ENCODE measurements at places on chromosomes 16 and 17.

GRCh38 chr16:89922477-89922883, 662 bp upstream of the TUBB3 start:
- DNase-seq = peak; percentile 91

DNA sequence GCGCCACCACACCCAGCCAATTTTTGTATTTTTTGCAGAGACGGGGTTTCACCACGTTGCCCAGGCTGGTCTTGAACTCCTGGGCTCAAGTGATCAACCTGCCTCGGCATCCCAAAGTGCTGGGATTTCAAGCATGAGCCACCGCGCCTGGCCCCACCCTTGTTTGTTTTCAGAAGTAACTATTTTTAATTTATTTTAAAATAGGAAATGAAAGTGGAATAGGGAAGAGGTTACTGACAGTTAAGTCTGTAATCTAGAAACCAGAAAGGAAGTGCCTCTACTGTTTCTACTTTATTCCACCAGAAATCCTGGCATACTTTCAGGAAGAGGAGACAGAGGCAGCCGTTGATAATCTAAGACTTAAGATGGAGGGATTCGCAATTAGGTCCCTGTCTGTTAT, 225.6 kb downstream of the TANC2 start:
- no peak for DNase-seq

GRCh38 chr17:80791758-80792284, 199.8 kb upstream of the CHMP6 start:
- peak; percentile 91 for DNase-seq

- no peak for DNase-seq
Observed at GRCh38 chr17:15446036-15446435, 21.4 kb downstream of the CDRT4 start.

GRCh38 chr16:2233872-2234812, 2.1 kb upstream of the DNASE1L2 start:
- DNase-seq = no peak

GRCh38 chr16:75908331-75909117, 182.2 kb upstream of the CPHXL start:
- DNase-seq = no peak

DNA sequence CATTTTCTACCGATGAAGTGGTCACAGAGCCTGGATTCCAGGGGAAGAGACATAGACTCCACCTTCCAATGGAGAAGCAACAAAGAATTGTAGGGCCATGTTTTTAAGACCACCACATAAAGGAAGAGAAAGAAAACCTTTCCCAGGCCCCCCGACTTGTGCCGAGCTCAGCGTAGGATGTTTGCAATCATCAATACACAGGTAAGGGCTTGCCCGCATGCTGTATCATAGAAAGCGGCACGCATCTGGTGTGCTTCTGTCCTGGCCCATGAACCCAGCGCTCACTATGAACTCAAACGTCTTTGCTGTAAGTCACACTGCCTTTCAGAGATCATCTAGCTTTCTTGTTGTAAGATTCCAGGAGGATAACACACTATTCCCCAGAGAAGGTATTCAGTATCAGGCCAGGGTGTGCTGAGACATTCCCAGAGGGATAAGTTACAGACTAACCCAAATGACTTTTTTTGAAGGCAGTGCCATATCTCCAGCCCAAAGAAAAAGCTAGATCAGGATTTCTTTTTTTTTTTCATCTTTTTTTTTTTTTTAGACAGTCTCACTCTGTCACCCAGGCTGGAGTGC, 79.5 kb upstream of the RPL38 start:
- no peak for DNase-seq

GRCh38 chr17:30808785-30809286, 15.7 kb downstream of the CRLF3 start:
- DNase-seq = no peak

DNA sequence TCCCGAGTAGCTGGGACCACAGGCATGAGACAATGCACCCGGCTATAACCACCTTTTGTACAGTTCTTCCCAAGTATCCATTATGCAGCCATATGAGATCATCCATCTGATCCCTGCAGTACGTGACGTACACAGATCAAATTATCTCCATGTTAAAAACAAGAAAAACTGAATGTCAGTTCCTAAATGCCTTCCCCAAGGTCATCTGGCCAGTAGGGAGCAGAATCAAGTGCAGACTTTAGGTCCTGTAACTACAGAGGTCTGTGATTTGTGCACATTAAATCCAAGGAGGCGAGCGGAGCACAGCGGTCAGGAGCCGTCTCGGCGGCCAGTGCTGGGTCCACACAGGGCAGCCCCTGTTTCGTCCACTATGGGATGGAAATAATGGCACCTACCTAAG, 23.7 kb downstream of the ZCCHC14 start:
- DNase-seq = no peak

DNA sequence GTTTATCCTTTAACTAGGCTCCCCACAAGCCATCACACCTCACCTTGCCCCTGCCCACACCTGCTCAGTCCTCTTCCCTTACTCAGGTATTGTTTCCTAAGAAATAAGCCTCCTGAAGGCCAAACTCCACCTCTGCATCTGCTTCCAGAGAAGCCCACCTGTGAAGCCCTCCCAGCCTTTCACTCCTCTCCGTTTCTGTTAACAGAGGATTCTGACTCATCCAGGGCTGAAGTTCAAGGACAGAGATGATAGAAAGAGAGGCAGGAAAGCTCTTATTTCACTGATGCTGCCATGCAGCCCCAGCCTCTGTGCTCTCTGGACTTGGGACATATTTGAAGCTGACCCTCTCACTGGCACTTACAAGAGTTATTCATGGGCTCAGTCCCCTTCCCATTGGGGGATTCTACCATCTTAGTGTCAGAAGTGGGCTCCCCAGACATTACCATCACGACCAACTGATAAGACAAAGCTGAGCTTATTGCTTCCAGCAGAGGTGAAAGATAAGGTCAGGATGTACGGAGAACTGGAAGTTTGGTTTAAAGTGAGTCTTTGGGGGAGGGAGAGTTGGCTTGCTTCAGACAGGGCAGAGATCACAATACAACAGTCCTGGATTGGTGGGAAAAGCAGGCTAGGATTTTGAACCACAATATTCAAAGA, 35.3 kb upstream of the XYLT2 start:
- no peak for DNase-seq

DNA sequence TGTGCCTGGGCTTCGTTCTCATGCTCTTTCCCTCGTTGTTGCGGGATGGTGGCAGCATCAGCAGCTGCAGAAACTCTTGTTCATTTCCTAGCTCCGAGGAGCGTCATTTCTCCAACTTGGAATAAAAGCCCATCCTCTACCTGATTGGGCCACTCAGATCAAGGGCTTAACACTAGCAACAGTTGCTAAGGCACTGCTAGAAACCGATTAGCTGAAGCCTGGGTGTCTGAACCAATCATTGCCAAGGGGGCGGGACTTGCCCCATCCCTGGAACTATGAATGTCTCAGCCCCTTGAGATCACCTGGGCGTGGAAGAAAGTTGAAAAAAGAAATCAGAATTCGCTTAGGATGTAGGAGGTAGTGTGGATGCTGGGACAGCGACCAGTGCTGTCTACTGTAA, 145.3 kb downstream of the FOXL1 start:
- no peak for DNase-seq

DNA sequence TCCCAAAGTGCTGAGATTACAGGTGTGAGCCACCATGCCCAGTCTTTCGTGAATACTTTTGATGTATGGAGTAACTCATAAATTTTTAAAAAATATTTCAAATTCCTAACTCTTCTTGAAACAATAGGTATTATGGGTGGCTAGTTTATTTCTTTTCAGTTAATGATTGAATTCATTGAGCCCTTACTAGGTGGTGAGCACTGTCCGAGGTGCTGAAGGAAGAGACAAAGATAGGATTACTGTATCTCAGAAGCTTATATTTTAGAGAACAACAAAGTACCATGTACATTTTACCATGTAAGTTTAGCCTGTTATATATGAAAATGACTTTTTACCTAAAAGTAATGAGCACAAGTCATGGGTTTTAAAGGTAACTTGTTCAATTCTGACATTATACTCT, 418.3 kb downstream of the NPIPA7 start:
- DNase-seq = no peak

GRCh38 chr17:21165922-21166594, 39.3 kb downstream of the DHRS7B start:
- no peak for DNase-seq

DNA sequence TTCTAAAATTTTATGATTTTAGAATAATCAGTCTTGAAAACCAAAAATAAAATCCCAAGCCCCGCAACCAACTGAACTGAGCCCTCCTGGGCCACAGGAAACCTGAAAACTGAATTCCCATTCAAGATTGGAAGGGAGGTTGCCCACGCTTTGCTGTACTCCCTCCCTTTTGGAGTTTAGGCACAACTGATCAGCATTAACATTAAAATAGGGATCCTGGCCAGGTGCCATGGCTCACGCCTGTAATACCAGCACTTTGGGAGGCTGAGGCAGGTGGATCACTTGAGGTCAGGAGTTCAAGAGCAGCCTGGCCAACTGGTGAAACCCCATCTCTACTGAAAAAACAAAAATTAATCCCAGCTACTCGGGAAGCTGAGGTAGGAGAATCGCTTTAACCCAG, 52.7 kb upstream of the NETO2 start:
- no peak for DNase-seq

GRCh38 chr17:80096561-80097021, 4.8 kb upstream of the GAA start:
- DNase-seq = no peak

GRCh38 chr16:10265770-10266615, 83.8 kb upstream of the GRIN2A start:
- DNase-seq = no peak

- DNase-seq = no peak
Observed at GRCh38 chr17:67610061-67610460, 107.7 kb upstream of the NOL11 start.

DNA sequence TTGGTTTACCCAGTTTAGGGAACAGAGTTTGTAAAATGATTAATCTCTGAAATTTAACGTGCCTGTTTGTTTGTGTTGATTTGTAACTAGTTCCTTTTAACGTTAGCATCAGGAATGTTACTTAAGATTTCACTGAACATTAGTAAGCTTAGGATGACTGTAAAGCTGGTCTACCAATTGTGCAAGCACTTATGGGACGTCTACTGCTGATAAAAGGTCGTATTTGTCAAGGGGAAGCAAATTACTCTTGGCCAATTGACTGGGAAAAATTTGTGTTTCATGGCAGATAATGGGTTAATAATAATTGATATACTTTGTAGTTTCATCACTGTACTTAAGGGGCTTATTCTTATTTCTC, 11.8 kb downstream of the METTL9 start:
- no peak for DNase-seq

DNA sequence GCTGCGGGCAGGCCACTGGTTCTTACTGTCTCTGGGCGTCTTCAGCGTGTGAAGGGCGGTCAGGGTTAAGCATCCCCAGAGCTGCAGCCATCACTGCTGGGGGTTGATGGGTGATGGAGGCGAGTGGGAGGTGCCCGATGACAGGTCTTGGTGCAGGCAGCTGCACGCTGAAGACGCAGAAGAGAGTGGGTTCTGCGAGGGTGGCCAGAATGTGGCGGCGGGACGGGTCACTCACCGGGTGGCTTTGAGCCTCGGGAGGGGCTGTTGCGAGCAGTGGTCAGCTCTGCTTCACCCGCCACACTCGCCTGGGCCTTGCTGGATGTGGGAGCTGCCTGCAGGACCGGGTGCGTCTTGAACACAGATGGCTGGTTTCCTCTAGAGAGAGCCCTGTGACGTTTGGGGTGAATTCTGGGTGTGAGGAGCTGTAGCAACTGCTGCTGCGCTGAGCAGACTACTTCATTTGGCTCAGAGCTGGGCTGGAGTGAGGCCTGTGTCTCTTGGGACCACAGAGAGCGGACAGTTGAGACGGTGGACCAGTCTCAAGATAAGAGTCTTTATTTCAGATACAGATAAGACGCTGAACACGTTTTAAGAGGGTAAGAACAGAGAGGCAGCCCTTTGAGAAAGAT, 44.6 kb upstream of the ZNF750 start:
- no peak for DNase-seq

DNA sequence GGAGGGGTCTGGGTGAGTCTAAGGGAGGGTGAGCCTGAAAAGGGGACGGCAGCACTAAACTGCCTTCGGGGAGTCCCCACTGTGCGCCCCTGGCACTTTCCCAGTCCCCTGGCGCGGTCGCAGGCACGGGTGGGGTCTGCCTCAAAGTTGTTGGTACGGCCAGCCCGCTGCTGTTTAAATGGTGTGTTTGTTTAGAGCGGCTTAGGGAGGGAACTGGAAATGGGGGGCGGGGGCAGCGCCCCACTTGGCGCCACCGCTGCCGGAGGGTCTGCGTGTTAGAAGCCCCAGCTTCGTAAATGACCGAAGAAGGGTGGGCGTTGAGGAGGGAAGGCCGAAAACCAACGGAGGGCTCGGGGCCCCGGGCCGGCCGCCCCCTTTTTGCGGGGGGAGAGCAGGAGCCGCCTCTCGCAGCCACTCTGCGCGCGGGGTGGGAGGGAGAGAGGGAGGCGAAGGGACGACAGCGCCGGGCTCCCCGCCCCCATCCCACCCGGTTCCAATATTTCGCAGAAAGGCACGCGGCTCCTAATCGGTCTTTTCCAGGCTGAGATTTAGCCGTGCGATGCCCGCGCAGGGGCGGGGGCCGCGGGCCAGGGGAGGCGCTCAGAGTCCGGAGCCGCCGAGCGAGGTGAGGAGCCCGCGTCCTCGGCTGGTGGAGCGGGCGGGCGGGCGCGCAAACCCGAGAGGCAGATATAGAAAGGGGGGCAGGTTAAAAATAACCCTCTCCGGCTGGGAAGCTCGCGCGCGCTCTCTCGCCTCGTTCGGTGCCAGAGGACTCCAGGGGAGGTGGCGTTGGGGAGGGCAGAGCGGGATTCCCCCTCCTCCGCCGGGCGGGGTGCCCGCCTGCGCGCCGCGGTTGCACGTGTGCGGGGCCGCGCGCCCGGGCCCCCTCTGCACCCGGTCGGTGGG, 54.9 kb downstream of the SREBF1 start:
- no peak for DNase-seq

GRCh38 chr17:44105941-44106340, 17.5 kb downstream of the HDAC5 start:
- DNase-seq = no peak

DNA sequence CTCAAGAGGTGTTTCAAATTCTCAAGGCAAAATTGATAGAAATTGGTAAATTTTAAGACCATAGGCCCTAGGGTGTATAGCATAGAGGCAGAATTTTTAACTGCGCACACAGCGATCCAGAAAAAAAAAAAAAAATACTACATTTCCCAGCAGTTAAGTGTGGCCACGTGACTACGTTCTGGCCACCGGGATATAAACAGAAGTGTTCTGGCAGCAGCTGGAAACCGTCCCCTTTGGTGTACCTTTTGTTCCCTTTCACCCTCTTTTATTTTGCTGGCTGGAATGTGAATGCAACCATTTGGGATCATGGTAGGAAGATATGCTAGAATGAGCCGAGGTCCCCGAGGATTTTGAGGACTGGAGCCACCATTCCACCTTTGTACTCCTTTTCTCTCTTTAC, 52.7 kb upstream of the AKAP1 start:
- DNase-seq = no peak

Data from GM04504 (cell line).